ENCODE measurements at places on chromosomes 1 and 21.

DNA sequence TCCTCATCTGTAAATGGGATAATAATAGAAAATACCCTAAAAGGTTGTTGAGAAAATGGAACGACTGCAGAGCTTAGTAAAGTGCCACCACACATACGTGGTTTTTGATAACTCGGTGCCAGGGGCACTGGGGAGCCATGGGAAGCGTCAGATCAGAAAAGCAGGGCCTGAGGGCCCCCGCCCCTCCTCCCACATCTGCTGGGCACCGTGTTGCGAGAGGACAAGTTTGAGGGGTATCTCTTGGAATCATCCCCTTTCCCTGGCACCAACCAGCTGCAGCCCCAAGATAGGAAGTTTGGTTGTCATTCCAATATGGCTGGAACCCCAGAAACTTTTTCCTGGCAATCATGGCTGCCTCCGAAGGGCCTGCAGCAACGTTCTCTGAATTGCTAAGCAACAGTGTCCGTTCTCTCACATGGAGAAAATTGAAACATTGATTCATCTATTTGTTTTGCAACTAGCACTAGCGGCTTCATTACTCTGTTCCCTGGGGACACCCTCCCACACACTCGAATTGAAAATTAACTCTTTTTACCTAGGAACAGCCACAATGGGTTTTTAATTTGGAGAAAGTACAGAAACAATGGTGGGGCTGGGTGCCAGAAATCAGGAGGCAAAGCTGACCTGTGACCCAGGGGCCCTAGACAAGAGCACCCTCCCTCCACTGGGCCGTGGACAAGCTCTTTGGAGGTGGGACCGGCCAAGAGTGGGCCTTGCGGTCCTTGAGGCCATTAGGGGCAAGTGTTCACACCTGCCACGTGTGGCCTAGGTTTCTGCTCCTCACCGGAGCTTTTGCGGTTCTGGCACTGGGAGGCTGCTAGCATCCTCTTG is 190.0 kb upstream of the VAMP3 start:
- DNase-seq, result no peak

GRCh38 chr1:59967141-59967697 is 40.6 kb upstream of the CYP2J2 start:
- DNase-seq, result no peak

- no peak for DNase-seq
These were observed 512.6 kb downstream of the MRPL39 start for GRCh38 chr21:25094695-25095094.

GRCh38 chr1:59443310-59443709 is 146.4 kb downstream of the FGGY start:
- no peak for DNase-seq

DNA sequence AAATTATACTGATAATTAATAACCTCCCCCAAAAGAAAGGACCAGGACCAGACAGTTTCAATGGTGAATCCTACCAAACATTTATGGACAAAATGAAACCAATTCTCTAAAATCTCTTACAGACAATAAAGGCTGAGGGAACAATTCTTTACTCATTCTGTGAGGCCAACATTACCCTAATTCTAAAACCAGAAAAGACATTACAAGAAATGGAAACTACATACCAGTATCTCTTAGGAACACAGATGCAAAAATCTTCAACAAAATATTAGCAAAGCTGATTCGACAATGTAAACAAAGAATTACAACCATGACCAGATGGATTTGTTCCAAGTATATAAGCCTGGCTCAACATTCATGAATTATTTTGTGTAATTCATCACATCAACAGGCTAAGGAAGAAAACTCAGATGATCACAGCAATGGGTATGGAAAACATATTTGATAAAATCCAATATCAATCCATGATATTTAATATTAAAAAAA is 8.6 kb downstream of the TMED5 start:
- DNase-seq, result no peak

DNA sequence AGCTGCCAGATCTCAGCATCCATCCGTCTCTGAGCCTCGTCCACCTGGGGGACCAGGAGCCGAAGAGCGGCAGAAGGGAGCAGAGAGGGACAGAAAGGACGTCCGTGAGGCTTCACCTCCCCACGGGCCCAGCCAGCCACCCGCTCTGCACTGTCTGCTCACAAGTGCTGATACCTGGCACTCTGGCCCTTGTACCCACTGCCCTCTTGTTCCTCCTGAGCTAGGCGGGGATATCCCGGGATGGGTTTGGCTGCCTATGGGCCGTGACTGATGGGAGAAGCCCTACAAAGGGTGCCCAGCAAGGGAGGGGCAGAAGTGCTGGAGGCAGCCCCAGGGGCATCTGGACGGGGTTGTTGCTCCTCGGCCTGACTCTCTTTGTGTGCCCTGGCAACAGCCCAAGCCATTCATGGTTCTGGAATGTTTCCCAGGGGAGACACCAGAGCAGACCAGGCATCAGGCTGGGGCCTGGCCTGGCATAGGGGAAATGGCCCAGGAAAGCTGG is 57.6 kb downstream of the LDLRAD2 start:
- DNase-seq, result peak; percentile 11

DNA sequence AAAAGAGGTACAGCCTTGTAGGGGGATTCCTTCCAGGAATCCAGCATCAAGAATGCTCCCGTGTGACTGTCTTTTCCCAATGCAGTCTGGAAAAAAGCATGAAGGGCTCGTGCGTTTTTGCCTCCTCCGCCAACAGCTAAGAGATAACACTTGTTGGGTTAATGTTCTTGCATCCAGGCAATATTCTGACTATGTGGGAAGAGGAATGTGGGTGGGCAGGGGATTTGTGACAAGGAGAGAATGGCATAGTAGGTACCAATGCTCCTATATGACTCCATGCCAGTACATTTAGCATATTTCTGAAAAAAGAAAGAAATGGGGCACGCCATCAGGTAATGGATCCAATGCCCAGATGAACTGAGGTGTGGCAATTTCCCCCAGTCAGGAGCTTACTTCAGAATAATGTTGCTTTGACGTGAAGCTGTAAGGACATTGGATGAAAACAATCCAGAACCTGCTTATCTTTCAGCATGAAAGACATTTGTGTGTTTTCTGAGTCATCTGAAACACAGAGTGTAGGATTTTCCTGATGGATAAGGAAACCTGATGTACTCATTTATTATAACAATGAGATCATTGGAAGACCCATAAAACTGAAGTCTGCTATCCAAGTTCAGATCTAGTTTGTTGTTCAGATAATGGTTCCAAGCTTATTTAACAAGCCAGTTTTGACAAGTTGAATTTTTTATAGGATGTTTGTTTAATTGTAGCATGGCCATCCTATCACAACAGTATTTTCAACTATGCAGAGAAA is 105.5 kb downstream of the LYPLAL1 start:
- no peak for DNase-seq

DNA sequence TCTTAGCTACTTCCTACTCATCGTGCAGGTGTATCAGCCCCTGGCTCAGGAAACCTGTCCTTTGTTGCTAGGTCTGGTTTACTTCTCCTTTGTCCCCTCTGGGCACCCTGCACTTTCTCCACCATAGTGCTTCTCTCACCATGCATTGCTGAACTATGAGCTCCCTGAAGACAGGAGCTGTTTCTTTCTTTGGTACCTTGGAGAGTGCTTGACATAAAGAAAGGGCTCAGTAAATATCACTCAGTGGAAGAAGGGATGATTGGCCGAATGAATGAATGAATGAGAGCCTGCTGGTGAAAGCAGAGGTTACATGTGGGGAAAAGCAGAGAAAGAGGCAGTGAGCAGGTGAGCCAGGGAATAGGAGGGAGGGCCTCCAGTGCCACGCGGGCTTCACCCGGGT is 9.8 kb upstream of the HMGB4 start:
- no peak for DNase-seq

- no peak for DNase-seq
These were observed 30.2 kb downstream of the OPTC start for GRCh38 chr1:203524152-203524551.

- DNase-seq, result no peak
These were observed 7.3 kb downstream of the ASPM start for GRCh38 chr1:197139169-197139568.

DNA sequence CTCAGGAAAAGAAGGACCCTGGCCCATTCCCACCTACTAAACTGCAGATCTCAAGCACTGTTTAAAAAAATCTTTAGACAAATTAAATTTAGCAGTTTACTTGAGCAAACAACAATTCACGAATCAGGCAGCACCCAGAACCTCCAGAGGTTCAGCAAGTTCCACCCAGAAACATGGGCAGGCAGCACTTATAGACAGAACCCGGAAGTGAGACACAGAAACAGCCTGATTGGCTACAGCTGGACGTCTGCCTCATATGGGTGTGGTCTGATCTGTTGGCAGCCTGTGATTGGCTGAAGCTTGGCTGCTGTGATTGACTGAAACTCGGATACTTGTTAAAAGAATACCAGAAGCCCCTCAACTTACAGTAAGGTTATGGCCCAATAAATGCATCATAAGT is 34.7 kb upstream of the COL6A2 start:
- DNase-seq, result no peak

- DNase-seq, result peak; percentile 22
These were observed 52.2 kb downstream of the SMYD2 start for GRCh38 chr1:214332946-214333798.

DNA sequence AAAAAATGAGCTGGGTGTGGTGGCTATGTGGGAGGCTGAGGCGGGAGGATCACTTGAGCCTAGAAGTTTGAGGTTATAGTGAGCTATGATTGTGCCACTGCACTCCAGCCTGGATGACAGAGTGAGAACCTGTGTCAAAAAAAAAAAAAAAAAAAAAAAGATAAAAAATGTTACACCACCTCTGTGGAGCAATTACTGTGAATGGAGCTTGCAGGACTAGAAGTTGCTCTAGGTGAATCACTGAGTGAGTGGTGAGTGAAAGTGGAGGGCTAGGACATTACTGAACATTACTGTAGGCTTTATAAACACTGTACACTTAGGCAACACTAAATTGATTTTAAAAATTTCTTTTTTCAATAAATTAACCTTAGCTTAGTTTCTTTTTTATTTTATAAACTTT is 21.9 kb downstream of the TLCD4 start:
- no peak for DNase-seq

DNA sequence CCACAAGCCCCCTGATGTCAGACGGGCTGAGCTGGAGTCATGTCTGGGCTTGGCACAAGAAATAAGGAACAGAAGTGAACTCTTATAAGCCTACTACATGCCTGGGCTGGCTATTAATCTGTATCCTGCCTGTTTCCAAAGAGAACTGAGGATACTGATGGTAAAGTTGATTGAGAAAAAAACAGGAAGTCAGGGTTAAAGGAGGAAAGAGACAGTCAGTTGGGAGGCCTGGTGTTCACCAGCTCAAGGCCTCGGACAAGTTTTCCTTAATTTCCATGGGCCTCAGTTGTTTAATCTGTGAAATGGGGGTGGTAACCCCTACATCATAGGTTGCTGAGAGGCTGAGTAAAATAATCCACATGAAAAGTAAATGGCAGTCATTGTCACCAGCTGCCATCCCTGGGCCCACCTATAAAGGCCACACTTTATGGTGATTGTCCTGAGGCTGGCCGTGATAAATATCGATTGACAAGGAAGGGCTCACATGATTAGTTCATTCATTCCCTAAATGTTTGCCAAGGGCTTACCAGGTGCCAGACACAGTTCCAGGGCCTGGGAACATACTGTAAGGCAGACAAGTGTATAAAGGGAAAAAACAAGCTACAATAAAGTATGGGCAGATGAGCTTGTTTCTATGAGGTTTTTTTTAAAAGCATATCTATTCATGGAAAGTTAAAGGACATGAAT is 2.8 kb downstream of the ALDH4A1 start:
- no peak for DNase-seq

GRCh38 chr1:23452011-23452411 is 27.5 kb upstream of the TCEA3 start:
- DNase-seq, result no peak

- no peak for DNase-seq
These were observed 12.7 kb downstream of the TPM3 start for GRCh38 chr1:154178911-154179811.

- DNase-seq, result no peak
These were observed 4.4 kb downstream of the FOXD3 start for GRCh38 chr1:63326473-63327380.

- no peak for DNase-seq
These were observed 6.1 kb downstream of the ZNF692 start for GRCh38 chr1:248852481-248853405.

DNA sequence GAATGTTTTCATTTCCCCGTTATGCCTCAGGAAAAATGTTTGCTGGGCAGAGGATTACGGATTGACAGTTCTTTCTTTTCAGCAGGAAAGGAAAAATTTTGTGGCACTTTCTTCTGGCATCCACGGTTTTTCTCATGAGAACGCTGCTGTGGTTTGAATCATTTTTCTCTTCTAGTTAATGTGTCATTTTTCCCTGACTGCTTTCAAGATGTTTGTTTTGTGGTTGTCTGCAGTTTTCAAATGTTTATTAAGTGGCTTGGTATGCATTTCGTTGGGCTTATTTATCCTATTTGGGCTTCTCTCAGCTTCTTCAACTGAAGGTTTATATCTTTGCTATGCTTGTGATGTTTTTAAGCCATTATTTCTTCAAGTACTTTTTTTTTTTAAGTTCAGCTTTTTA is 359.0 kb downstream of the RGS7 start:
- no peak for DNase-seq

- no peak for DNase-seq
These were observed 17.9 kb downstream of the VWA5B1 start for GRCh38 chr1:20308569-20308968.

GRCh38 chr21:34936883-34937563 is 112.1 kb downstream of the RUNX1 start:
- DNase-seq, result no peak

- no peak for DNase-seq
These were observed 33.4 kb downstream of the ADAMTS5 start for GRCh38 chr21:26933448-26933847.

GRCh38 chr1:63621075-63621474 is 27.9 kb downstream of the PGM1 start:
- no peak for DNase-seq

DNA sequence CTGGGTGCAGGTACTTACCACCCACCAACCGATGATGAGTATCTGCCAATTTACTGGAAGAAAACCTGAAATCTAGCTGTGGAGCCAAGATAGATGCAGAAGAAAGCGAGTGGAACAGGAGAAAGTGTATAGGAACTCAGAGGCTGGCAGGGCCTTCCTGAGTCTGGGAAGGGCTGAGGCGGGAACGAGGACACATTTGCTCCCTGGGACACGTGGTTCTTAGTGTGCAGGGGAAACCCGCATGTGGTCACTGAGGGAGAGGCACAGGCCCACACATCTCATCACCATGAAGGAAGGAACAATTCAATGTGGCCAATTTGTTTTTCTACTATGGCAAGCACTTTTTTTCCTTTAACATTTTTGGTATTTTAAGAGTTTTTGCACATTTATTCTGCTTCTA is 8.2 kb downstream of the RYR2 start:
- no peak for DNase-seq

- DNase-seq, result no peak
These were observed 30.6 kb downstream of the MPZL1 start for GRCh38 chr1:167752219-167752985.

DNA sequence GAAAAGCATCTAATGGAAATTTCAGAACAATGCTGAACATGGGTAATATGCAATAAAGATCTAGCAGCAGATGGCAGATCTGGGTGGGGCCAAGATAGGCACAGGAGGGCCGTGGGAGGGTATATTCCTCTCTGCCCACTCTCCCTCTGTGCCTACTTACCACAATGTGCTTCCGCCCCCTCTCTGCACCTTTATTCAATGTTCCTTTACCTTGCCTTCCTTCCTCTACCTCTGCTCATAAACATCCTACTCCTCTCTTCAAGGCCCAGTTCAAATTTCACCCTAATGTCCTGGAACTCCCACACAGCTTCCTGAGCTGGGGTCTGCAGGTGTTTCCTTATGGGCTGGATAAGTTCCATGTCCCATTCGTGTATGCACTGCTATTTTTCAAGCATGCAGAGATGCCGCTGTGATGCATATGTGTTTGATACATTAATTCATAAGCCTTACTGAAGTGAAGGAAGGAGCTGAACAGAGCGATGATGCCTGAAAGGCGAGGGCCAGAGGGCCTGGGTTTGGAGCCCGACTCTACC is 65.6 kb upstream of the EDEM3 start:
- no peak for DNase-seq

Data from amygdala (tissue), 56 donors.